ENCODE measurements at places on chromosomes 5 and 9.

GRCh38 chr5:57718155-57718554 lies 235.5 kb upstream of the ACTBL2 start:
- no peak for DNase-seq

DNA sequence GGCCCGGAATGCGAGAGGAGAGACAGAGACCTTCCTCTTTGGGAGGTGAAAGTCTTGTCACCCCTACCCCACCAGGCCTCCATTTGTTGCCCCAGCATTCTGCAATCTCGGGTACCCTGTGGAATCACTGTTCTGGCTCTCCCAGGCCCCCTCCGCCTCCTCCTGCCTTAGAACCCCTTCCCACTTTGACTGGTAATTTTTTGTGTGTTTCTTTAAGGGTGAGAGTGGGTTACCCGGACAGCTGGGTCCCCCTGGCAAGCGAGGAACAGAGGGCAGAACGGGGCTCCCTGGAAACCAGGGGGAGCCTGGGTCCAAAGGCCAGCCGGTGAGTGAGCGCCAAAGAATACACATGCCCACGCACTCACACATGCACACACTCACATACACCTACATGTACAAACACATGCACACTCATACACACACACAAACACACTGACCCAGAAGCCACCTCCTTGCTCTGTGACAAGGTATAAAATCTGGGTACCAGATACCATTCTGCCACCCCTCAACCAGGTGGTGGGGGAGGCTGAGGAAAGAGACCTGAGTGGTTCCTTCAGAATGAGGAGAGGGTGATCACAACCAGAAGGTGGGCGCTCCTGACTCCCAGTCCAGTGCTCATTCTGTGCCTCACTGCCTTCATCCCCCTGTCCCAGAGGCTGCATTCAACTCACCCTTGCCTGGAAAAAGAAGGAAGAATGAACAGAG lies 30.9 kb upstream of the ORM1 start:
- DNase-seq: no peak

DNA sequence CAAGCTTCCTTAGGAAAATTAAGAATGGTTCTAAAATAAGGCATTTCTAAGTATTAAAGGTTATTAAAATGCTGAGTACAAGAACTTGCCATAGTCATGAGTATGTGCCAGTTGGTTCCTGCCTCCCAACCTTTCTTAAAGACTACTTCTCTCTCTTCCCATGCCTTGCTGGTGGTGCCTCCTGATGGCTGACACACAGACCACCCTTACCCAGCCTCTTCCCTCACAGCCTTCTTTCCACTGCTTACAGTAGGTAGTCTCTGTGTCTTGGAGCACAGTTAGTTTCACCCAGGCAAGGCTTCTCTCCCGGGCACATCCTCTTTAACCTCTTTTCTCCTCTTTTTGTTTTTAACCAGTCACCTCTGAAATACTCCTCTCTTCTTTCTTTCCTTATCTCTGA lies 20.6 kb upstream of the GPR150 start:
- DNase-seq: no peak

DNA sequence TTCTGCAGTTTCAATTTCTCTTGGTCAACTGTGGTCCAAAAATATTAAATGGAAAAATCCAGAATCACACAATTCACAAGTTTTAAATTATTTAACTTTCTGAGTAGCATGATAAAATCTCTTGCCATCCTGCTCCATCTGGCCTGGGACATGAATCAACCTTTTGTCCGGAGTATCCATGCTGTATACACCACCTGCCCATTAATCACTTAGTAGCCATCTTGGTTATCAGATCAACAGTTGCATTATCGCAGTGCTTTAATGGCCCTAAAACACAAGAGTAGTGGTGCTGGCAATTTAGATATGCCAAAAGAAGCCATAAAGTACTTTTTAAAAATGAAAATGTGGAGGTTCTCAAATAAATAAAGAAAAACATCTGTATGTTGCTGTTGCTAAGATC lies 25.3 kb downstream of the EFCAB9 start:
- no peak for DNase-seq

GRCh38 chr5:82917584-82917983 lies 159.6 kb downstream of the TMEM167A start:
- DNase-seq: no peak

GRCh38 chr5:140115186-140115500 lies 1.2 kb downstream of the PURA start:
- DNase-seq: no peak

- no peak for DNase-seq
These were observed 35.6 kb downstream of the CCL28 start for GRCh38 chr5:43376496-43377140.

- no peak for DNase-seq
These were observed 154.6 kb upstream of the NR3C1 start for GRCh38 chr5:143558048-143558447.

DNA sequence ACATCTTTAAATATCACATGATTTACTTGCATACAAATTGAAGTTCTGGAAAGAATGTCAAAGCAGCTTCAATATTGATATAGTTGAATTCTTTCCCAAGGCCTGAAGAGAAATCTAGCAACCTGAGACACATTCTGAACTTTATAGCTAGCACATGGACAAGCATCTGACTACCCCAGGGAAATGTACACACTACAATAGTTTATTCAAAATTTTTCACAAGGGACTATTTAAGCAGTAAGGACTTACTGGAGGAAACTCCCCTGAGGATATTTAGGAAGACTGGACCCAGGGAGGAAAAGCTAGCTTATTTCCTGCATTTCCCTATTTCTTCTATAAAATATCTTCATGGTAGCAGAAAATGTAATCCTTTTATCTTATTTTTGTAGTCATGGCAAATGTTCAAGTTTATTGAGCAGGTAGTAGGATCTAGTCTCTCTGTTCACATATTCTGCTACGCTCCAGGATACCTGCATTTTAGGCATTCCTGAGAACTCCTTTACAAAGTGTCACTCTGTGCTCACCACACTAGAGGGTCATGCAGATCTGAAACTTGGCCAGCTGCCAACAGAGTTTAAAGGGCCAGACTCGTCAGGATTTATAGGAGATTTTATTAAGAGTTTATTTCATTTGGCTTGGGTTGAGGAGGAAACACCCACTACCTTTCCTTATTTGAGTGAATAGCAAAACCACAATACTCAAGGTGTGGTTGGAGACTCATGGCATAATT lies 348.4 kb upstream of the FTMT start:
- DNase-seq: peak; percentile 5

- DNase-seq: no peak
These were observed 161.5 kb upstream of the CDKN2B start for GRCh38 chr9:22170556-22170955.

- DNase-seq: no peak
These were observed 56.2 kb upstream of the TNPO1 start for GRCh38 chr5:72760259-72760658.

DNA sequence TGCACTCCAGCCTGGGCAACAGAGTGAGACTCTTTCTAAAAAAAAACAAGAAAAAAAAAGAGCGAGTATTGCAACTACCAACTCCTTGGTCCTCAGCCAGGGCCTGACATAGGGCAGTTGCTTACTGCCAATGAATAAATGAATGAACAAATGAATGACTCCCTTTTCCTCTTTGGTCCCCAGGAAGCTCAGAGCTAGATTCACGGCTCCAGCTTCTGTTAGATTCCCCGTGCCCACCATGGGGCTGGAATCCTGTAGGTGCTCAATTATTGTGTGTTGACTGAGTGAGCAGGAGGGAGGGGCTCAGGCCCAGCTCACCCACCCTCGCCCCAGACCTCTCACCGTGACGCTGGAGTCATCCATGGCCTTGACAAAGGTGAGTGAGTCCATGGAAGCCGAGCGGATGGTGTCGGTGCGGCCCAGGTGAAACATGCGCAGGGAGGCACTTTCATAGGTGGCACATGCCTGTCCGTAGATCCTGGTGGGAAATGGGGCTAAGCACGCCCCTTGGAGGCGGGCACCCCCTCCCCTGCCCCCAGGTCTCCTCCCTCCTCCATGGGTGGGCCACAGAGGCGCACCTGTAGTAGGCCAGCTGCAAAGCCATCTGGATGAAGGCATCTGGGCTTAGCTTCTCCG lies 12.8 kb downstream of the CRAT start:
- no peak for DNase-seq

- peak; percentile 85 for DNase-seq
These were observed 82.5 kb downstream of the PRRT1B start for GRCh38 chr9:131627648-131628458.

DNA sequence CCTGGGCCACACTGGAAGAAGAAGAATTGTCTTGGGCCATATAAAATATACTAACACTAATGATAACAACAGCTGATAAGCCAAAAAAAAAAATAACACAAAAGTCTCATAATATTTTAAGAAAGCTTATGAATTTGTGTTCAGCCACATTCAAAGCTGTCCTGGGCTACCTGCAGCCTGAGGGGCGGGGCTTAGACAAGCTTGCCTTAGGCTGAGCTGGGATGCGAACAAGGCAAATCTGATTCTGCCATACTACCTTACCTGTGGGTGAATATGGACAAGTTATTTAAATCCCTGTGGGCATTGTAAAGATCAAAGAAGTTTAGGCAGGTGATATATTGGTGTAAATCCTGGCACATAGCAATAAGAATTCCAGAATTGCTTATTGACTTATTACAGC lies 212.3 kb upstream of the ATP10B start:
- DNase-seq: no peak

DNA sequence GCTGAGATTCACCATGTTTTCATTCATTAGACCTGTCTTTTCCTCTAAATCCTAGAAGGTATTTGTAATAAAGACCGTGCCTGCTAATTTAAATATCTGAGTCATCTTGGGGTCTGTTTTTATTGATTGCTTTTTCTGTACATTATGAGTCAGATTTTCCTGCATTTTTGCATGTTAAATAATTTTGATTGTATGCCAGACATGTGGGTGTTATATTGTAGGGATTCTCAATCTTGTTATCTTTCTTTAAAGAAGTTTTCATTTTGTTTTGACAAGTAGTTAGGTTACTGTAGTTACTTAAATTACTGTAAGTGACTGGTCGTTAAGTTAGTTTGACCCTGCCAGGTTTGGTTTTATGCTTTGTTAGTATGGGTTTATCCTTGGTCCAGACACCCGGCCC lies 35.1 kb downstream of the EXOSC2 start:
- DNase-seq: peak; percentile 64

- DNase-seq: peak; percentile 25
These were observed 36.2 kb upstream of the PTCH1 start for GRCh38 chr9:95552814-95553546.

DNA sequence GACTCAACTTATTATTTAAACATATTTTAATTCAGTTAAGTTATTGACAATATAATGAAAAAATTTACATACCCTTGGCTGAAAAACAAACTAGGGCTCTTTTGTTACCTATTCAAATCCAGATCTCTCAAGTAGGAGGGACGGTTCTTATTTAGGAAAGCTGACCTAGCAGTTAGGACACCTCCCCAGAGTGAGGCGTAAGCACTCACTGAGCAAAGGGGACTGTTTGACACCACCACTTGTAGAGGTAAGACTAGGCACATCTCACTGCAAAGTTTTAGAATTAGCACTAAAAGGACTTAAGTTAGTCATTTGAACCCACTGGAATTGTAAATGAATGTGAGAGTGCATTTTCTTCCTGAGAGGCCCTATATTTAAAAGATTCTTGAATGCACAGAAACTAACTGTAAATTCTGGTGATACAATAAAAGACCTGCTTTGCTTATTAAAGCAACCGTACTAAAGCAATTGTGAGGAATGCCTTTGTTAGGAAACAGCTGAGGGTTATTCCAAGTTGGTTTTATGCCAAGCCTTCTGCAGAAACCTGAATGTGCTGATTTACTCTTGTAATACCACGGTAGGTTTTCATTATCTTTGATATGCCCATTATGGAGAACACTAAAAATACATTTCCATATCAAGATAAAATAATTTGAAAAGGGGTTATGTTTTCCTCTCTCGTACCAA lies 16.2 kb downstream of the HACD4 start:
- DNase-seq: no peak

- no peak for DNase-seq
These were observed 121.1 kb upstream of the SMIM23 start for GRCh38 chr5:171664489-171664888.

DNA sequence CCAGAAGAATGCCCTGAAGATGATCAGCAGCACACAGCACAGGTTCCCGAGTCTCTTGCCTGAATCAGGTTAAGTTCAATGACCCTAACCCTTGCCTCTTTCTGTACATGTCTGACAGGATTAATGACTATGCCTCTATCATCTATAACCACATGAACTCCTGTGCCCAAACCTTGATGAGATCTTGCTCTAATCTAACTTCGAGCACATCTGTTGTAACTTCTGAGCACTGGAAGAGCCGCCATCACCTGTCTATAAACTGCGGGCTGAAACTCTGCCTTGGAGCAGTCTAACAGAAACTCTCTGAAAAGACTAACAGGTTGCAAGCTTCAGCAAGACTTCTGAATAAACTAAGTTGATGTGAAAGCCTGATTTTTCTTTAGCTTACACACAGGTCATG lies 44.5 kb downstream of the SERINC5 start:
- DNase-seq: no peak

DNA sequence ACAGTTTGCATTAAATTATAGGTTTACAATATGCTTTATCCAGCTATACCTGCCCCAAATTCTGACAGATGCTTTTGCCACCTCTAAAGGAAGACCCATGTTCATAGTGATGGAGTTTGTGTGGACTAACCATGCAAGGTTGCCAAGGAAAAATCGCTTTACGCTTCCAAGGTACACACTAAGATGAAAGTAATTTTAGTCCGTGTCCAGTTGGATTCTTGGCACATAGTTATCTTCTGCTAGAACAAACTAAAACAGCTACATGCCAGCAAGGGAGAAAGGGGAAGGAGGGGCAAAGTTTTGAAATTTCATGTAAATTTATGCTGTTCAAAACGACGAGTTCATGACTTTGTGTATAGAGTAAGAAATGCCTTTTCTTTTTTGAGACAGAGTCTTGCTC lies 41.0 kb downstream of the FXN start:
- no peak for DNase-seq

- DNase-seq: no peak
These were observed 839.1 kb downstream of the NR2F1-AS1 start for GRCh38 chr5:92741906-92742305.

- peak; percentile 13 for DNase-seq
These were observed 1.5 kb downstream of the NDFIP1 start for GRCh38 chr5:142110046-142110531.
